Activated CD8-positive, alpha-beta memory T cell treated with anti-CD3 and anti-CD28 coated beads, Interleukin-2, amount 10 ng/mL, durations not matched to agents 7 days and 5 days (primary cell): ENCODE measurements at places on chromosomes 13 and 19. TPM values are rescaled to one million over a fixed set of nuclear protein-coding genes. Genes with fewer than 3 reads are reported as not detected.

The TMEM38A gene
- total RNA-seq, result 0.88 TPM

The KCNC3 gene
- 1.3 TPM for total RNA-seq

DNA sequence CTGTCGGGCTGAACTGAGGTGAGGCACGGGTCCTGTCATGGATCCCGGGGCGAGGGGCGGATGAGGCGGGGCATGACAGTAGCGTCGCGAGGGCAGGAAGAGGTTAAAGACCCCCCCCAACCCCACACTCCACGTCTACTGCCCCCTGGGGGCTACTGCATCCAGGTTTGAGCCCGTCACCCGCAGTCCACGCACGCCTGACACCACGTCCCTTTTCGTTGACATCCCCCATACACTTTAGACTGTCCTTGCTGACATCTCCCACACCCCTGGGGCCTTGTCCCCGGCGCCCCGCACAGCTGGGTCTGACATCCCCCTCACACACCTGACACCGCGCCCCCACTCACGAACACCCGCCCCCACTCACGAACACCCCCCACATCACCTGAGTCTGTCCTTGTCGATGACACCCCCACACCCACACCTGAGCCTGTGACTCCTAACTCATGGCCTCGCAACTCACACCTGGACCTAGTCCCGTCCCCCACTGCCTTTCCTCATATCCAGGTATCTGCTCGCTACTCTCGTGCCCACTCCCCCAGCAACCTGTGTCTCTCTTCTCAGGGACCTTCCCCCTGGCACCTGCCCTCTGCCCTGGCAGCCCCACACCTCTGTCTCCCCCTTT is 416 bp downstream of the SLC25A42 start:
- DNase-seq, result no peak

The CLEC4M gene
- not detected for total RNA-seq

DNA sequence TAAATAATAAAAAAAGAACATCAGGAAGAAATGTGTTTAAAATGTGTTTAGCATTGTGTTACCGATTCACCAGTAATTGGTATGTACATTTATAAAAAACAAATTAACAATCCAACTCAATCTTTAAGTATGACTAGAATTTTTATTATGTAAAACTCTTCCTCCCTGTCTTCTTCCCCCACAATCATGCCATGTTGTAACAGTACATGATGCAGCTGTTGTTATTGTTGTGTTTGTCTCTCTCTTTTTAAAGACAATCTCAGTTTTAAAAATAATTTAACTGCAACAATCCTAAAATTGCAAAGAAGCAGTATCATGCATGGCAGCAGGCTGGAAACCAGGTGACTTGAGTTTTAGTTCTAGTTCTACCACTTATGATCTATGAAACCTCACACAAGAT is 180.2 kb downstream of the RGCC start:
- no peak for DNase-seq

The PLIN5 gene
- not detected for total RNA-seq

The LHB gene
- total RNA-seq, result not detected

The OR7E24 gene
- total RNA-seq, result not detected

The USHBP1 gene
- not detected for total RNA-seq

The MEDAG gene
- 0.38 TPM for total RNA-seq

DNA sequence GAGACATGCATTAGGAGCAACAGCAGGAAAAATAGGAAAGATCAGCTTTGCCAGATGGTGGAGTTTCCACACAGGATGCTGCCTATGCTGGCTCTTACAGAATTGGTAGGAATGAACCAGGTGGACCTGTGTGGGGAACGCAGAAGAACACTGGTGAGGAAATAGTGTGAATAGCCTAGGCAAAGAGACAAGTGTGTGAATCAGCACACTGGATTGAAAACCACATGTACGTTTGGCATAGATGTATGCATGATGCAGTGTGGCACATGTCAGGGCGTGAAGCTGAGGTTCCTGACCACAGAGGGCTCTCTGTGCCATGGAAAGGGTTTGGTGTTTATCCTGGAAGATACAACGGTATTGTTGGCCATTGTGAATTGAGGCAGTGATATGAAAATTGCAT is 156.5 kb upstream of the SLC10A2 start:
- DNase-seq, result no peak
